Hypothalamus (tissue), 51 donors: ENCODE measurements at places on chromosomes 3 and 15.
A peak's percentile ranks its signal among the peaks of the same experiment; 100 is the strongest.

GRCh38 chr3:88093266-88093665 lies 34.2 kb downstream of the ZNF654 start:
- no peak for DNase-seq

- no peak for DNase-seq
Observed at GRCh38 chr3:194711913-194712312, 26.2 kb downstream of the FAM43A start.

GRCh38 chr15:41568350-41569017 lies 9.5 kb downstream of the TYRO3 start:
- peak; percentile 48 for DNase-seq

DNA sequence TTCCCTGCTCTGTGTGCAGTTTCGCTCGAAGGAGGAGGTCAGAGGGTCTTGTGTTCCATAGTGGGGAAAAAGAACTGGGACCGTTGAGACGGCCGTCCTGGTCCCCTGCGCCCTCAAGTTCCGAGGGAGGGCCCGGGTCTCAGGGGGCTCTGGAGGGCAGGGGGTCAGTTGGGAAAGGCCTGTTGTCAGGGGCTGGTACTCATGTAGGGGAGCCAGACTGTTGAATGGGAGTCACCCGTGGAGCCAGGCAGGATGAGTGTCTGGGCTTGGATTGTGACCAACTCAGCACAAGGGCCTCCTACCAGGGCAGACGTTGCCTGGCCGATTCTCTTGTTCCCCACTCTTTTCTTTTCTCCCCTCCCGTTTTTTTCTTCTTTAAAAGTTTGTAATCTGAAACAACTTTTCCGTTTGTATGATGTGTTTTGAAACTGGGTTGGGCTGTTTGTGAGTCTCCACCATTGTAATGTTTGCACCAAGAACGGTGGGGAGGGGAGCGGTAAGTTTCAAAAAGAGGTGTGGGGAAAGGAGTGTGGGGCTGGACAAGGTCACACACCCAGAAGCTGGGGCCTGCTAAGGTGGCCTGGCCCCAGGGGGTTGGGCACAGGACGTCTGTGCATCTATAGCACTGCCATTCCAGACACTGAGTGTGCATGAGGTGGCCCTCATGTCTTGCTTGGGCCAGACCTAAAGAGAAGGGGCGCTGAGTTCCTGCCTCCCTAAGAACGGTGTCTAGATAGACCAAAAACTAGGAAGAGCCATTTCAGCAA lies 1.1 kb downstream of the CMTM7 start:
- no peak for DNase-seq

DNA sequence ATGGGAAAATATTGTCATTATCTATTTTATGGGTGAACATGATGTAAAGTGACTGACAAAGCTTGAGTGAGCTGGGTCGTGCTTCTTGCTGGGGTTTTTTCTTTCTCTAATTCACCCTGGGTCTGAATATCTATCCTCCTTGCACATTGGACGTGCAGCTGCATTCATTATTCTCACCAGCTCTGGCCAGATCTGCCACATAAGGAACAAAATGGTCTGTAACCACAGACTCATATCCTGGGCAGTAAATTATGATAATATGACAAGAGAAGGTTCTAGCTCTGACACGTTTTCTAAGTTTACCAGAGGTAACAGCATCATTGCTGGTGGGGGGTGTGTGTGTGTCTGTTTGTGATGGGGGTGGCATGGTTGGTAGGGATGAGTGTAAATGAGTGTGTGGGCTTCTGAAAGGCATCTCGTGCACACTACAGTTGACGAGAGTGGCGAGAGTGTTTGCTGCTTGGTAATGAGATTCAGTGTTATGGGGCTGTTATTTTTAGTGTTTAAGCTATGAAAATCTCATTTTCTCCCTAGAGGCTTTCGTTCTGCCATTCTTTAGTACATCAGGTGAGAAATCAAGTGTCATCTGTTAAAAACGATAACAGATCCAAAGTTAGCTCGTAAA lies 418.4 kb downstream of the PDCD6IP start:
- no peak for DNase-seq

- DNase-seq = no peak
Observed at GRCh38 chr15:56383010-56383409, 17.8 kb downstream of the TEX9 start.
